ENCODE measurements at places on chromosomes 4 and X.

DNA sequence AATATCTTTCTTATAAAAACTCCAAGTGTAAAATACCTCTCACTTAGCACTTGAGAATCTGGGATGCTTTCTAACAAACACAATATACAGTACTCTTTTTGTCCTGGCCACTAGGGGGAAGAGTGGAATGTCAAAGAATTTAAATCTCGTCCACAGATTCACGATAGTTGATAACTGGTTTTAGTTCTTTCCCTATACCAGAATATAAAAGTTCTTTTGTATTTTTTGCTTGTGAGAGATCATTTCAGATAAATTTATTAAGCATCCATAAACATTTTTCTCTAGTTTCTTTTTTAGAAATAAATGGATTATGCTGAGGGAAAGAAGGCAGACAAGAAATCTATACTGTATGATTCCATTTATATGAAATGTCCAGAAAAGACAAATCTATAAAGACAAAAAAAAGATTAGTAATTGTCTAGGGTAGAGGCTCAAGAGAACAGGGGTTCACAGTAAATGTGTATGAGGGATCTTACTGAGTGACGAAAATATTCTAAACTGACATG lies 50.4 kb downstream of the MGARP start:
- DNase-seq = no peak

- DNase-seq = no peak
Measured at GRCh38 chr4:6492027-6492590, 19.7 kb upstream of the PPP2R2C start.

DNA sequence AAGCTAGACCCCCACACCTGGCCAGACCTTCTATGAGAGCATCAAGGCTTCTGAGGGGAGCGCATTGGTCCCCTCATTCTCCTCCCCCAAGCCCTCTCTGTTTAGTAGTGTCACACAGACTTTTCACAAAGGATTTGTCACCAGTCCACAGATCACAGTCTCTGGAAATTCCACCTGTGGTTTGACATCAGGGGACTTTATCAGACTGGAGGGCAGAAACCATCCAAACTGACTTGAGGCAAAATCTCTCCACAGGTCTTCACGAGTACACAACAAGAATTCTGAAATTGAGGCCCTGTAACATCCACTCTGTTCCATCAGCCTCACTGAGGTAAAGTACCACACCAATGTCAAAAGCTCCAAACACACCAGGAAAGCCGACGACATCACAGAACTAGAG lies 112.5 kb downstream of the SH3KBP1 start:
- no peak for DNase-seq

DNA sequence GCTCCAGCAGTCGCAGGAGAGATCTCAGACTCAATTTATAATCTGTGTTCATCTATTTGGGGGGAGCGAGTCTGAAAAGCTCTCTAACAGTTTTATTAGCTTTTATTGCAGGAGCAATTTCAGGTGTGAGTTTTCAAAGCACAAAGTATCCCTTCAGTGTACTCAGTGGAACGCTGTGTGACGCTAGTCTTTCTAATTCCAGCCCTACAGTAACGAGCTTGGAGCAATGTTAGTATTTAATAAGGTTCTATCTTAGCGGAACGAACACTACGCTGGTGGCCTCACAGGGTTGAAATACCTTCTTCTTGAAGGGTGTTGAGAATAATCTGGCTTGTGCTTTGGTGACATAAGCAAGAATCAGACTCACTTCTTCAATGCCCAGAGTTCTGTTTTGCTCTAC lies 8.4 kb downstream of the HS3ST1 start:
- DNase-seq = no peak

GRCh38 chr4:124738994-124739393 lies 26.5 kb upstream of the ANKRD50 start:
- DNase-seq = no peak

- DNase-seq = no peak
Measured at GRCh38 chr4:24010994-24011393, 121.1 kb upstream of the PPARGC1A start.
